Effector memory CD8-positive, alpha-beta T cell (primary cell): ENCODE measurements at places on chromosomes 5 and 9.
A peak's percentile ranks its signal among the peaks of the same experiment; 100 is the strongest.

GRCh38 chr9:136459425-136459824 lies 19.8 kb upstream of the INPP5E start:
- no peak for DNase-seq

DNA sequence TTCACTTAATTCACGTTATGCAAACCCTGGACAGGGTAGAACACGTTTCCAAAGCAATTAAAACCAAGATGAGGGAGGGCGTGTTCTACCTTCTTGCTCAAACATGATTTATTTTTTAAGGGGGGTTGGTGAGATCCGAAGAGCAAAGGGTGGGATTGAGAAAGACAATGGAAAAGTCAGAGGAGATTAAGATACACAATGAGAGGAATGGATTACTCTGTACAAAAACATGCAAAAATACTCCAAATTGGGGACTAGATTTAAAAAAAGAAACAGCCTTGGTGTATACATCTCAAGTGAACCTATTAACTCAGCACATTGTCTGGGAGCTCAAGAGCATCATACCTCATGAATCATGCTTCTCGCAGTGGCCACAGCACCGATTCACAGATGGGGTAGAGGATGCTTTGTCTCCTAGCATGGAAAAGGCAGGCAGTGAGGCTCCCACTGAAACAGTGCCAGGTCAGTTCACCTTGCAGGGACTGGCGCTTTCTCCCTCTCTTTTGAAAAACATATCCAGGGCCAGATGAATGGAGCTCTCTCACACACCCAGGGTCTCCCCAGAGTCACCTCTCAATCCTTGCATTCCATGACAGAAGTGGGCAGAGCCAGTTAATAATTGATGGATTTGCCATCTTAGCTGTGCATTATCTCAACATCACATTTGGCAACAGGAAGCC lies 459.7 kb downstream of the BNC2 start:
- DNase-seq = no peak

GRCh38 chr9:82332018-82332773 lies 343.6 kb downstream of the SPATA31D1 start:
- no peak for DNase-seq

DNA sequence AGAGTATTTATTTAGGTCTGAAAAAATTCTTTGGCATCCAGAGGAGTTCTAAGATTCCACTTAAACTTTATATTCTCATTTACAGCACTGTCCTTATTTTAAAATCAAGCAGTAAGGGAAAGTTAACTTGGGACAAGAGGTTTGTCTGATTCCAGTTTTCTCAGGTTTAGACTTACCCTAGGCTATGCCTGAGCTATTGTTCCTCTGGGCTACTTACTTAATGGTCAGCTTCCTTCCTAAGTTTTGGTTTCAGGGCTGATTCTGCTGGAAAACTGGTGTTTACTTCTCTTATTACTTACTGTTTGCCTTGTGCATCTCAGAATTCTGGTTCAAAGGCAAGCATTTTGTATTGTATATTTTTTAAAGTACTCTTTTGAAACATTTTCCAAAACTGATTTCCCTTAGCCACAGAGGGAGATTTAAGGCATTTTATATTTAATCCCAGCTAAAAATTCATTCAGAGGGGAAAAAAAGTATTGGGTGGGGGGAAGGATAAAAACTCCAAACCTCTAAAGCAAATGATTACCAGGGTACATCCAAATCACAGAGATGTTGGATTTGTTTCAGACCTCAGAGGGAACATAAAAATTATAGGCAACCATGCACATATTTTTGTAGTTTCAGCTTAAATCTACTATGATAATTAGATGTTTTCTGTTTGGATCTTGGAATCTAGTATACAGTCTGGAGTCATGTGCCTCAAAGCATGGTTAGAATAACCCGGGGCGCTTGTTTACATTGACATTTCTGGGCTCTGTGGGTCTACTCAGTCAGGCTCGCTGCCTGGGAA lies 290.0 kb downstream of the ARHGAP26 start:
- DNase-seq = no peak

GRCh38 chr5:1029282-1029944 lies 20.8 kb downstream of the NKD2 start:
- no peak for DNase-seq

GRCh38 chr9:73213300-73213699 lies 61.6 kb downstream of the ANXA1 start:
- no peak for DNase-seq

DNA sequence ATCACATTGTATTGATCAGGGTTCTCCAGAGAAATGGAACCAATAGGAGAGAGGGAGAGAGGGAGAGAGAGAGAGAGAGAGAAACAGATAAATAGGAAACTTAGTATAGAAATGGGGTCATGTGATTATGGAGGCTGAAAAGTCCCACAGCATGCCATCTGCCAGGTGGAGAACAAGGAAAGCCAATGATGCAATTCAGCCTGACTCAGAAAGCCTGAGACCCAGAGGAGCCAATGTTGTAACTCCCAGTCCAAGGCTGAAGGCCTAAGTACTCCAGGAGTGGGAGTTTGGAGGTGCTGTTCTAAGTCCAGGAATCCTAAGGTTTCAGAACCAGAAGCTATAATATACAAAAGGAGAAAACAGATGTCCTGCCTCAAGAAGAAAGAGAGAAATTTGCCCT lies 48.4 kb upstream of the ISOC1 start:
- no peak for DNase-seq

GRCh38 chr5:53179691-53180090 lies 70.1 kb upstream of the MOCS2 start:
- DNase-seq = no peak

DNA sequence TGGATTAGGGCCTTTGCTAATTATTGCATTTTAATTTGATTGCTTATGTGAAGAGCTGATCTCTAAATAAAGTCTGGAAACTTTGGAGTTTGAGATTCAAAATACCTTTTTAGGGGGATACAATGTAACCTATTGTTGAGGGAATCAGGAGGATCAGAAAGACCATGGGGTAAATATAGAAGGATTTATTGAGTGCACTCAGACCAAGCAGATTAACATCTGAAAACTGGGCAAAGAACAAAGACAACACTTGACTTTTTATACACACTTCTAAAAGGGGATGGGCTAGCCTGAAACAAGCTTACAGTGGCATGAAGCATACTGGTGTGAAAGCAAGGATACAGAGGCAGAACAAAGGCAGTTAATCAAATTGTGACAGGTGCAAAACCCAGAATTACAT lies 174.3 kb downstream of the MRPS30 start:
- DNase-seq = no peak

- no peak for DNase-seq
Measured at GRCh38 chr9:16928179-16928945, 57.9 kb upstream of the BNC2 start.

GRCh38 chr5:56596155-56596554 lies 219.2 kb upstream of the MAP3K1 start:
- no peak for DNase-seq

- no peak for DNase-seq
Measured at GRCh38 chr5:1294206-1294834, 548 bp downstream of the TERT start.

- DNase-seq = no peak
Measured at GRCh38 chr9:131657456-131657855, 82.4 kb downstream of the RAPGEF1 start.

GRCh38 chr5:157933005-157933404 lies 74.1 kb upstream of the CLINT1 start:
- no peak for DNase-seq

DNA sequence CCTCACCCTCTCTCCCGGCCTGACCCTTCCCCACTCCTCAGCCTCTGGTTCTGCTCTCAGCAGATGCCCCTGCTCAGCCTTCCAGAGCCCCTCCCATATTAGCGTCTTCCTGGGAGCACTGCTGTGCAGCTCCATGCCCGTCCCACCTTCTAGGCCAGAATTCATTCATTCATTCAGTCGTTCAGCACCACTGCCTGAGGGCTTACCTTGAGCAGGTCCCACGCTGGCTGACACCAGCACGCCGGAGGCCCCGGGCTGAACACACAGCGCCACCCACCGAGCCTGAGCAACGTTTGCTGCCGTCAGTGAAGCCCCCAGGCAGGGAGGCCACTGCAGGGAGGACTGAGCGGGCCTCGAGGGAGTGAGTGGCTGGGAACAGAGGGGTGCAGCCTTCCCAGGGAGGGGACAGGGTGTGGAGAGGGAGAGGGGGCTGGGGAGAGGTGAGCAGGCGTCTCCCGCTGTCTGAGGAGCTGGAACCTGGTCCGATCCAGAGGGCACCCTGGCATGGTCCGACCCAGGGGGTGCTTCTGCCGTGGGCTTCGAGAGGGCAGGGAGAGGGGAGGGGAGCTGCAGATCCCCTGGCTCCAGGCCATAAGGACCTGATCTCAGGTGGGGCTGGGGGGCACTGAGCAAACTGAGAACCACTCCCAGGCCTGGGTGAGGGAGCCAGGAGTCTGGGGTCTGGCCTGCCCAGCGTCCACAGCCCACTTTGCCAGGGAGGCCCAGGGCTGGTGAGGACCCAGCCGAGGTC lies 98.8 kb upstream of the RAPGEF1 start:
- DNase-seq = no peak

DNA sequence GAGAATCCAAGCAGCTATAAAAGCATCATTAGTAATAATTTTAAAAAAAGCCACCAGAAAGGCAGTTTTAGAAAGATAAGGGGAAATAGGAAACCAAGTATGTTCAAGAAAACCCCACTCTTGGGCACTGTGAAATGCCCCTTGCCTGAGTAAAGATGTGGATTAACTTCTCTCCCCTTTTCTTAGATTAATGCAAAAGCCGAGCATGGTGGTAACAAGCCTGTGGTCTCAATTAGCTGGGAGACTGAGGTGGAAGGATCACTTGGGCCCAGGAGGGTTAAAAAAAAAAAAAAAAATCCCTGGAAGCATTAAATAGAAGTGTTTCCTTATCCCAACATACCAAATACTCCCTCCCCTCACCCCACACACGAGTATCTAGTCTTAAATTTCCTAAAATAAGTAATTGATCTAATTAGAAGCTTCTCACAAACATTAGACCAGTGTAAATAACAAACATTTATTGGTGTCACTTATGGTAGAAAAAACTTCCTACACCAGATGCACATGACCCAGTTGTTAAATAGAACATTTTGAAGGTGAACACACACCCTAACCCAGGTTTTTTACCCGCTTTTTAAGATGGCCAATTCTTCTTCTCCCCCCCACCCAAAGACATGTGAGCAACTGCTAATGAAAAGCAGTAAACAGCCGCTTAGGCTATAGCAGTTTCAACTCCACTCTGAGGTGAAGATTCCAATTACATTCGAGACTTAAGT lies 5.2 kb downstream of the HSPA5 start:
- DNase-seq = no peak

DNA sequence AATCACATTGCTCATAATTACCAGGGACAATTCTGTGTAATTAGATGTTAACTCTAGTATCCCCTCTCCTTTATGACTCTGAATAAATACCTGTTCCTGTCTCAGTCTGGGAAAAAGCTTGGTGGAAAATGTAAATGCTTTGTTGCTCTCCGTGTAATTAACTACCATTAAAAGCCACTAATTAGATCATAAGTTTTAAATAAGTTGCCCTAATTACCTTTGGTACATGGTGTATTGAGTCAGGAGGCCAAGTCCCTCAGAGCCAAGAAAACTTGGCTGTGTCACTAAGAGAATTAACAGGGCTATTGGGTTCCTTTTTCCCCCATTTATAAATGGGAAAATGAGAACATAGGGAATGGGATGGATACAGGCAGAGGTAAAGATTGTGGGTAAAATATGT lies 617.6 kb downstream of the TLR4 start:
- DNase-seq = no peak

DNA sequence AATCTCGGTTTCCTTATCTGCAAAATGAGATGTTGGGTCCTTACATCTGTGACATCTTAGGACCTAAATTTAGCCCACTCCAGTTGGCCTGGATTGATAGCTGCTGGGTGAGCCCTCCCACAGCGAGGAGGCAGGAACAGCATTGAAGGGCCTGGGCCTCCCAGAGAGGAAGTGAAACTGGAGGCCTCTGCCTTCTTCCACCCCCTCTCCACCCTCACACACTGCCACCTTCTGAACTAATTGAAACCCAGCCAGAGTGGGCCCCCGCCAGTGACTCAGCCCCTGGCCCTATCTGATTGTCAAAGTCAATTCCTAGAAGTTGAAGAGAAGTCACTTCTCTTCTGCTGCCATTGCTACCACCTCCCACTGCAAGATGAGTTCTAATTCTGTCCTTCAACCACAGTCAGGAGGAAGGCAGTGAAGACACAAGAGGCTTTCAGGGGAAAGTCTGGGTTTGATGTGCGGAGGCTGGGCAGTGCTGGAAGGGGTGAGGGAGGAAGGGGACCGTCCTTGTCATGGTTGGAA lies 55.2 kb upstream of the NEK6 start:
- DNase-seq = peak; percentile 34

GRCh38 chr9:116491659-116492058 lies 195.4 kb upstream of the TRIM32 start:
- DNase-seq = no peak

DNA sequence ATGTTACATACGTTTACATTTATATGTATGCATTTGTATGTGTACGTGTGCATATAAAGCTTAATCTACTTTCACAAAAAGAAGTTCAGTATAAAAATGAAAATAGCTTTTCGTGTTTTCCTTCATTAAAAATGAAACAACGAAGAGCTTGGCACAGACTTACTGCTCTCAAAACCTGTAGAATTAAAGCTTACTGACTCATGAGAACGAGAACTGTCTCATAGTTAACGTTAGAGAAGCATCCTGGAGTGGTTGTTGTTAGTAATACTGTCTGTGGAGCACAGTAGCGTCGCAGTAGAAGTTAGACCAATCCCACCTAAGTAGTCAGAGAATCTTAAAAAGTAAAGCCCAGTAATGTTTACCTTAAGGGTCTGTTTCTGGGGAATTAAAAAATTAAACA lies 1.3 kb downstream of the MAT2B start:
- DNase-seq = no peak
